ENCODE measurements at places on chromosomes 13 and 19. TPM values are rescaled to one million over a fixed set of nuclear protein-coding genes. Genes with fewer than 3 reads are reported as not detected.

Gene OSCAR
- total RNA-seq: 0.07 TPM

Gene ZNF586
- 17.6 TPM for total RNA-seq

Gene ZNF836
- 5.3 TPM for total RNA-seq

Gene TMEM59L
- total RNA-seq: 0.40 TPM

Gene TLE2
- total RNA-seq: 20.6 TPM

Gene FXYD7
- total RNA-seq: not detected

Gene GPR183
- total RNA-seq: not detected

Gene RDH8
- not detected for total RNA-seq

Gene APOC4
- not detected for total RNA-seq

Gene LRRC63
- total RNA-seq: 0.07 TPM

Gene ZNF793
- 0.13 TPM for total RNA-seq

Gene POLR2I
- 122 TPM for total RNA-seq

Gene ZNF223
- 6.1 TPM for total RNA-seq

Gene PRR36
- not detected for total RNA-seq

Gene SGCG
- 0.07 TPM for total RNA-seq

Gene SPTBN4
- 0.28 TPM for total RNA-seq

Gene MUC16
- total RNA-seq: under 0.01 TPM

Gene FPR1
- not detected for total RNA-seq

Gene KLK2
- total RNA-seq: not detected

Gene C19orf85
- total RNA-seq: not detected

Gene PNKP
- 47.2 TPM for total RNA-seq

Gene KLK8
- not detected for total RNA-seq

Gene ACER1
- not detected for total RNA-seq

Gene SIGLEC5
- not detected for total RNA-seq

Gene KANK3
- 18.4 TPM for total RNA-seq

Gene BLOC1S3
- total RNA-seq: 3.5 TPM

Measured in pulmonary artery endothelial cell (primary cell).